Fibroblast of skin of left biceps (primary cell): ENCODE measurements at places on chromosomes 11 and 22.

- no peak for DNase-seq
Observed at GRCh38 chr22:45999379-45999971, 22.5 kb upstream of the WNT7B start.

GRCh38 chr22:21041937-21042336 lies 3.8 kb upstream of the LRRC74B start:
- DNase-seq, result peak; percentile 16

- DNase-seq, result no peak
Observed at GRCh38 chr22:39353346-39353745, 3.6 kb downstream of the SYNGR1 start.

DNA sequence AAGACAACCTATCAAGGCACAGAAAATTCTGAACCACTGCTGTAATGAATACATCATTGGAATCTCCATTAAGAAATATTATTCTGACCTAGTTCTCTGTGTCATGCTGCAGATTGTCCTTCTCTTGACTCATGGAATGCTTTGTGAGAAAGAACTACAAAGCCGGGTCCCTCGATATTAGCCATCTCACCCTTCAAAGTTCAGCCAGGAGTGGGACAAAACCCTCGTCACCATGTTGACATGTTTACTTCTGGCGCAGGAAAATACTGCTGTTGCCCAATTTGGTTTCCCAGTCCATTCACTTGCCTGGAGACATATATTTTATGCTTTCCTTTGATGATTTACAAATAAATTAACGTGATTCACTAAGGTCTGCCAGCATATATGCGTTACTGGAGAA lies 10.9 kb upstream of the WT1 start:
- DNase-seq, result no peak

DNA sequence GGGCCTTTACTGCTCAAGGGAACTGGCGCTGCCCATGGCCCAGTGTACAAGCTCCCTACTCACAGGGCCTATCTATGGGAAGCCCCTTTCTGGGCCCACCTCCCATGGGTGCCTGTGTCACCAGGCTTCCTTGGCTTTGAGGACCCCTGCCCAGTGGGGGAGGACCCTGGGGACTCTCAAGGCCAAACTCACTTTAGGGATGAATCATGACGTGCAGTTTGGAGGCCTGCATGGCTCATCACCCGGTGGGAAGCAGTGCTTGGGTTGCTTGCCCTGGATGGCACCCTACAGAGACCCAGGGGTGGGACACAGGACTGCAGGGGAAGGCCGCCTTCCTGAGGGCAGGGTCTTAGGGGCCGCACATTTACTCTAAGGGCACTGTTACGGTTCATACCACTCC lies 16.5 kb downstream of the KCTD21 start:
- no peak for DNase-seq

DNA sequence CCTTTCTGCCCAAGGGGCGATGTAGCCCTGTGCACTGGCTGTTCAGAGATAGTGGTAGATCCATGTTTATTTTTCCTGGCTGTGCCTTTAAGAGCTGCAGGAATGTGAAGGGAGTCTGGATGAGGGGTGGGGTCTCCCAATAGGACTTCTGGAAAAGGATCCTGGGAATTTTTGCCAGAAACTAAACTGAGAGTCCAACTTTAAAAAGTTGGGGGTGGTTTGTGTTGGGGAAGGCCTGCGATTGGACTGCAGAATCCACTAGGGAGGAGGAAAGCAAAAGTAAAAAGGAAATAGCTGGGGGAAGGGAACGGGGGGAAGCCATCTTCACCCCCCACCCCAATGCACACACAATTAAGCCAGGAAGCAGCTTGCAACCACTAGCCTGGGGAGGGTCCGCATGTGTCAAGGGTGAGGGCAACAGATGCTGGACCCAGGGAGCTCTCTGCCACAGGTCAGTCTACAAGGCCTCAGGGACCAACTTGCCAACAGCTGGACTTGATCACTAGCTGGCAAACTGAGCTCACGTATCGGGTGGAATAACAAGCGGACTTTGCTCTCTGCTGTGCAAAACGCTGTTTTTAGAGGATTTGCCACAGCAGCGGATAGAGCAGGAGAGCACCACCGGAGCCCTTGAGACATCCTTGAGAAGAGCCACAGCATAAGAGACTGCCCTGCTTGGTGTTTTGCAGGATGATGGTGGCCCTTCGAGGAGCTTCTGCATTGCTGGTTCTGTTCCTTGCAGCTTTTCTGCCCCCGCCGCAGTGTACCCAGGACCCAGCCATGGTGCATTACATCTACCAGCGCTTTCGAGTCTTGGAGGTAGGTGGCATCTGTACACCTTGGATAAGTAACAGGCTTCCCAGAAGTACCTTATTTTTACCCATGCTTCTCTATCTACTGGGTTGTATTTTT lies at the start of gene OLFML1:
Gene OLFML1 (plus strand): TSS at position 321 of the 912 bp plus-strand sequence. CDS start 370 bp downstream, at position 691.
- DNase-seq, result peak; percentile 39

GRCh38 chr22:27447289-27447688 lies 354.3 kb downstream of the MN1 start:
- DNase-seq, result no peak

- DNase-seq, result no peak
Observed at GRCh38 chr22:17698948-17699347, 60.4 kb downstream of the BCL2L13 start.

DNA sequence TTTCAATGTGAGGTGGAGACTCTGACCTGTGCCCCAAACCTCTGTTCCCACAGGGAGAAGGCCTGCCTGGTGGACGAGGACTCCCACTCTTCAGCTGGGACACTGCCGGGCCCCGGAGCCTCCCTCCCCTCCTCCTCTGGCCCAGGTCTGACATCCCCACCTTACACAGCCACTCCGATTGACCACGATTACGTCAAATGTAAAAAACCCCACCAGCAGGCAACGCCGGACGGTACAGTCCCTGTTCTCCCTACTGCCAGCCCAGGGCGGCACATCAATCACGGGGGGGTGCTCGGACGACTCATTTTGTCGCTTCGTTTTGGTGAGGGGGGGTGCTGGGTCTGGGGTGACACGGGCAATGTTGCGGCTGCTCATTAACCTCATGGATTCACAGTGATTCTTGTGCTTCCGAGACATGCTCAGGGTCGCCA lies 83.3 kb upstream of the SUSD2 start:
- no peak for DNase-seq

DNA sequence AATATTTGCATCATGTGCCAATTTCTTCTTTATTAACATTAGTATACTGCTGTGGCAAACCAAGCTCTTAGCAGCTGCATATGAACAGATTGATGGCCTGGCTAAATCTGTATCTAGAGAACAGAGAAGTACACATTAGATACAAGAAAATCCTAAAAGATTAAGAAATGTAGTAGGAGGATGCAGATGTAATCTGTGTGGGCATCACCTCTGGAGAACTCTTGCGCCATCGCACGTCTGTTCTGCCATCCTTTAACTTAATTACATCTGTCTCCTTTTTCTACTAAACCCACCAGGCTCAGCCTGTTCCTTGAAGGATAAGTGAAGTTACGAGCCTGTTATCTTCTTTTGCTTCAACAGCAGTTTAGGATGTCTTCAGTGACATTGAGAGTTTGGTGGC lies 196.4 kb upstream of the PITPNB start:
- no peak for DNase-seq

GRCh38 chr11:122706291-122707088 lies 51.0 kb downstream of the UBASH3B start:
- DNase-seq, result peak; percentile 65
